Activated CD4-positive, alpha-beta T cell treated with anti-CD3 and anti-CD28 coated beads for 1 hour (primary cell): ENCODE measurements at places on chromosomes 11 and 22.

- DNase-seq: no peak
Measured at GRCh38 chr11:72730243-72730642, 22.0 kb downstream of the ARAP1 start.

GRCh38 chr11:6968816-6969215 is 42.6 kb downstream of the ZNF215 start:
- no peak for DNase-seq

DNA sequence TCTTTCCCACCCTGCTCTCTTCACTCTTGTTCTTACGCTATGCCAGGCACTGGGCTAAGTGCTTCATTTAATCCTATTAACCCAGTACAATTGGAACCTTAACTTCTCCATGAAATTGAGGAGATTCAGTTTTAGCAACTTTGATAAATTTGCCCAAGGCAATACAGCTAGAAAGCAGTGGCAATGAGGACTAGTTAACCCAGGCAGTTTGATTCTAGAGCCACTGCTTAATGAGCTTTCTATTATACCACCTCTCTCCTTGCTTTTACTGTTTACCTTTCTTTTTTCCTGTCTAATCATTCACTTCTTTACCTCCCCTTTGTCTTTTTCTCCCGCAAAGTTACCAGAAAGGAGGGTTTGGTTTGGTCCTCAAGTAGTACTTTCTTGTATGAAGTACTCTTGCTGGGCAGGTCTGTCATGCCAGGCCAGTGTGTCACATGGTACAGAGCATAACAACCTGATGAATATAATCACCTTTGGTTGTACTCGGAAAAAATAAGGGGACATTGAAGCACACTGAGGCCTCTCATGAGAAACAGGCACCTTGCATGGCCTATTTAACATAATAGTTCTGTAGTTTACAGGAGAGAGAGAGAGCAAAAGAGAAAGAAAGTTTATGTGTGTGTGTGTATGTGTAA is 70.6 kb downstream of the PDHX start:
- no peak for DNase-seq

- no peak for DNase-seq
Measured at GRCh38 chr11:79694368-79694767, 253.5 kb upstream of the TENM4 start.

GRCh38 chr22:31286360-31287255 is 5.7 kb downstream of the PIK3IP1 start:
- DNase-seq: peak; percentile 43

DNA sequence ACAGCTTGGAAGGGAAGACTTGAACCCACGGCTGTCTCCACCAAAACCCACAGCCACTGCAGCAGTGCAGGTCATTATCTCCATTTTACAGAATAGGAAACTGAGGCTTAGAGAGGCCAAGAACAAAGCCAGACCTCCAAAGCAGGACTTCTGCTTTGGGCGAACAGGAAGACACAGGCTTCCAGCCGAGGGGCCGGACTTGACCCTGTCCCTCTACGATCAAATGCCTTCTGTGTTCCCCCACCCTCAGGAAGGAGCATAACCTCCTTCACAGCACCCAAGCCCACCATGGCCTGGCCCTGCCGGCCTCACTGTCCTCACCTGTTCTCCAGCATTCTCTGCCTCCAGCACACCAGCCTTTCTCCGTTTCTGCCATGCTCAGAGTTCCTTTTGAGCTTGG is 15.8 kb downstream of the IGLL1 start:
- DNase-seq: no peak
